ENCODE measurements at places on chromosomes 4 and X.

GRCh38 chrX:77917294-77917933 is 6.9 kb downstream of the ATP7A start:
- DNase-seq = no peak

- no peak for DNase-seq
Measured at GRCh38 chr4:62487016-62487415, 1286.9 kb downstream of the ADGRL3 start.

DNA sequence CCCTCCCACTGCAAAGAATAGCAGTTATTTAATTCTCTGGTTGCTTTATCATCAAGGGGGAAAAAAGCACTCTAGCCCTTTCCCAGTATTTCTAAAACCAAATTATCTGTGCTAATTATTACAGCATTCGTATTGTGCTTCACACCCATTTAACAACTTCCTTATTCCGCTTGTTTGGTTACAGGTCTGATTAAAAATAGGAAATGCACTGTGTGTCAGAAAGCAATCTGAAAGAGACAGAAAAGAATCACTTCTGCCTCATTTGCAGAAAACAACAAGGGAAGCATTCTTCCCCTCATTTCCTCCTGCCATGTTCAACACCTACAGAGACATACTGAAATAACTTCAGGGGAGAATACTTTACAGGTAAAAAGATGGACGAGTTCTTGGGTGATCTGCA is 114.9 kb upstream of the MAP3K15 start:
- no peak for DNase-seq

- no peak for DNase-seq
Measured at GRCh38 chrX:75989806-75990590, 182.9 kb upstream of the PBDC1 start.

DNA sequence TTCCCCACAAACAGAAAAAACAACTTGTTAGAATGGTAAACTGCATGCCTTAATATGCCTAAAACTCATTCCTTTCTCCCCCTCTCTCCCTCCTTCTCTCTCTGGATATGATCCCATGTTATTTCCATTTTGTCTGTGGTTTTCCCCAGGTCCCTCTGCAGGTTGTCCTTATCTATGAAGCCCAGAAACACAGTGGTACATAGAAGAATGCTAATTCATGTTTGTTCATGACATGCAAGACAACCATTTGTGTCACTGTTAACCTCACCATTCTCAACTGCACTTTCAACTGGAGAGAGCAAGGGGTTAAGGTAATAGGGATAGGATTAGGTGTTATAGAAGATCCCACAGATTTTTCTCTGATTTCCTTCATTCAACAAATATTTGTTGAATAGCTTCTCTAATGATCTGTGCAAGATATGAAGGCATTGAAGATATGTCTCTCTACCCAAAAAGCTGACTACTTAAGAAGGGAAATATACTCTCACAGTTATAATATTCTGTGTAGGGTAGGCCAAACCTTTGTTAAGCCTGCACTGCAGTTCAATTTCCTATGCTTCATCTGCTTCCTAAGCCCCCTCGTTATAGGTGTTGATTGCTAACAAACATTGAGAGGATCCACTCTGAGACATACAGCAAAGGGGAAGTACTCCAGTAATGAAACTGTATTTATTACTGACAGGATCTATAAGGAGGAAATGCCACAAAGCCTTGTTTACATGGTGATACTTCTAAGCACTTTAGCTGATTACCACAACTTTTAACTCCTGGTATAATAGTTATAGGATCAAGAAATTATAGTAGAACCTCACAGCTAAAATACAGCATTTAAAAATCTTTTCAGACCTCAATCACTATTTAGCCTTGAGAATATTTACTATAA is 96.1 kb downstream of the FRYL start:
- no peak for DNase-seq

GRCh38 chr4:169098054-169098497 is 88.0 kb upstream of the CBR4 start:
- no peak for DNase-seq

DNA sequence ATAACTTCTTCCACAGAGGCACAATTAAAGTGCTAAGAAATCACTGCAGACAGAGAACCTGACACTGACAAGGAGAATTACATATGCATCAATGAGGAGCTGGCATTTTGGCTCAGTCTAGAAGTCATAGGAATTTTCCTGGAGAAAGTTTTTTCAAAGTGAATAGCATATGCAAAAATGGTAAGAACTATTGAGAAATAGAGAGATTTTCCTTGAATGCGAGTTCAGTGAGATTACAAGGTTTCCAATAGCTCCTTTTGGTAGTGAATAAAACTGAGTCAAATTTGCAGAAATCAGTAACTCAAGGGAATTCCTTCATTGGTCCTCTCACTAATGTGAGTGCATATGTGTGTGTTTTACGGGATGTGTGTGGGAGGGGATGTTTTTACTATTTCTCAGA is 557.5 kb downstream of the PPARGC1A start:
- DNase-seq = no peak

DNA sequence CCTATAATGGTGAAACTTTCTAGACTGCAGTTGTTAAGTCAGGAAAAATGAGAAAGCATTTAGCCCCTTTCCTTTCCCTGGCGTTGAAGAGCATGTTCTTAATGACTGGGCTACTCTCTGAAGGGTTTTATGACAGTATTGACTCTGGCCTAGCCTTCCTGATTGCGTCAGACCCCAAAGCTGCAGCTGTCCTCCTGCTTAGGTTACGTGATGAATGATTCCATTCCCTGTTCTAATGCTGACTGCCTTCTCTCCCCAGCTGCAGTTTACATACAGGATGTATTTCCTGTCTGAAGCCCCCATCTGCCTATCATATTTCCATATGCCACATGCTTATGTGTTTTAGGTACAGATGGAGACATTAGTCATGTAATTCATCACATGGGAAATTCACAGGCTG is 105.8 kb upstream of the EGFL6 start:
- no peak for DNase-seq

GRCh38 chr4:56320293-56320692 is 67.0 kb downstream of the AASDH start:
- no peak for DNase-seq

- DNase-seq = no peak
Measured at GRCh38 chr4:627347-628125, 2.2 kb downstream of the PDE6B start.

- no peak for DNase-seq
Measured at GRCh38 chr4:55338486-55338885, 7.6 kb upstream of the SRD5A3 start.

DNA sequence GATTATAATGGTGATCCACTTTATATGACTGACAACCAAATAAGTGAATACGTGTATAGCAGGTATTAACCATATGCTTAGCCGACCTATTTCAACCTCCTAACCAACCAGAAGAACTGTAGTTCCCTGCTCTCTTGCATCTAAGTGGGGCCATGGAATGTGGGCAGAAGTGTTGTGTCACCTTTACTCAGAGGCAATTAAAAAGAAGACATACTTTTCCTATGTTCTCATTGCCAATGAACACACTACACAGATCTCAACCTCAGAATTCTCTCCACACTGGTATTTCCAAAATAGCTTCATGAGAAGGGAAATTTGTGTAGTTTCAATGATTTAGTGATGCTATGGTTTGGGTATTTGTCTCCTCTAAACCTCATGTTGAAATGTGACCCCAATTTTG is 3.2 kb upstream of the NFKB1 start:
- no peak for DNase-seq
